ENCODE measurements at places on chromosomes 16 and 17.
A peak's percentile ranks its signal among the peaks of the same experiment; 100 is the strongest.

- DNase-seq = no peak
Measured at GRCh38 chr16:23317751-23318150, 15.6 kb downstream of the SCNN1B start.

- DNase-seq = no peak
Measured at GRCh38 chr17:48555258-48556228, 10.6 kb upstream of the HOXB2 start.

DNA sequence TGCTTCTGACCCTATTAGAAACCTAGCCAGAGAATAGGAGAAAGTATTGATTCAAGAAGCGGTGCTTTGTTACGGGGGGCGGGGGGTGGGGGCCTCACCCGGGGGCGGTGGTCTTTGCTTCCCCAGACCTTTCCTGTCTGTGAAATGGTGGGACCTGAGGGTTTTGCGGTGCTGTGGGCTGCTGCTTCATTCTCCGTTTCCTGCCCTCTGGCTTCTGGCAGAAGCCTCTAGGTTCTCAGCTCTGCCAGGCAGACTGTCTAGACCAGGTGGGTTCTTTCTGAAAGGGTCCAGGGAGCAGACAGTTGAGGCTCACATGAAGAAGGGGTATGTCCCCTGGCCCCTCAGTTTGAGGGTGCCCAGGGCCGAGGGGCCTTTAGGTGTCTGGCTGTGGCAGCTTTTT is 14.0 kb downstream of the GSE1 start:
- no peak for DNase-seq

DNA sequence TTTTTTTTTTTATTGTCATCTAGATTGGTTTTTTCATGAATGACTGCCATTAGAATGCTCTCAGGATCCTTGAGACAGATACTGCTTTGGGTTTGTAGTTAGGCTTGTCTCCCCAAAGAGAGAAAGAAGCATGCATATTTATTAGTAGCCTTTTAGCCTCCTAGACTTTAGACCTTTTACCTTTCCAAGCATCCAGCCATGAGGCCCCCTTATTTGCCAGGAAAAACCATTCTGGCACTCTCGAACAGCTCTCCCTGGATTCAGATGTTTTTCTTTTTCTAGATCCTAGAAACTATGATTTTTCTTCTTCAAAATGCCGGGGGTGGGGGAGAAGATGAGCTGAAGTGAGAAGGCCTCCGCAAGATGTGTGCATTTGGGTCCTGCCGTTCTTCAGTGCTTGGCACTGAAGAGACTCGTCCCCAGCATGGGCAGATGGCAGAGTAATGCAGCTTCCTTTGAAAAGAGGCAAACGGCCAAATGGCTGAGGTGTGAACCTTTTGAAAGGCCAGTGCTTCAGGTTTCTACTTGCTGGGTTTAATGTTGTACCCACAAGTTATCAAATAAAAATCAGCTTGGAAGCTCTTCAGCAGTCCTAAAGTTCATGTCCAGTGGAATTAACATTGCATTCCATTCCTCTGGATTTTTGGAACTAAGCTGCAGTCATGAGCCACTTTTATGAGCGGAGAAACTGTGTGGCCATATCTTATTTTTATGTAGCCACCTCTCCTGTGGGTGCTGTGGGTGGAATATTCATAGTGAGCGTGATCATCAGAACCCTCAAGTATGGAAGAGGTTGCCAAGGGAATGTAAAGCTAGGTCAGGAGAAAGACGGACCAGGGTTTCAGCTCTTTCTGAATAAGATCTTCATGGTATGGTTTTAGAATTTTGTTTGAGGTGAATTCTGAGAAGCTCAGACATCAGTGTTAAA is 7.2 kb downstream of the SOCS7 start:
- no peak for DNase-seq

GRCh38 chr17:28907709-28908475 is 5.0 kb upstream of the DHRS13 start:
- no peak for DNase-seq

DNA sequence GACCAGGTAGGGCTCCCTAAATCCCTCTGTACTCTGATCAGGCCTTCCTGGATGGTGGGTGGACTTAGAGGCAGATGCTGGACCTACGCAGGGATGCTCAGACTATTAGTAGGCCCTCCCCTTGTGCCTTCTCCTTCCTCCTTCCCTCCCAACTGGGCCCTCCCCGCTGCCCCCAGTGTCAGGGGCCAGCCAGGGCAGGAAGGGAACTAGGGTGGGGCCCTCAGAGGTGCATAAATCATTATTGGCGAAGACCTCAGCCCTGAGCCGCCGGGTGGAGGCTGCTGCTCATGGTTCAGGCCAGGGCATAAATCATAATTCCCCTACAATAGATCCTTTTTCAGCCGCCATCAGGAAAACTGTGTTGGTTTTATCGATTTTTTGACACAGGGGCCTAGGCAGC is 81.4 kb downstream of the MRM1 start:
- DNase-seq = no peak

DNA sequence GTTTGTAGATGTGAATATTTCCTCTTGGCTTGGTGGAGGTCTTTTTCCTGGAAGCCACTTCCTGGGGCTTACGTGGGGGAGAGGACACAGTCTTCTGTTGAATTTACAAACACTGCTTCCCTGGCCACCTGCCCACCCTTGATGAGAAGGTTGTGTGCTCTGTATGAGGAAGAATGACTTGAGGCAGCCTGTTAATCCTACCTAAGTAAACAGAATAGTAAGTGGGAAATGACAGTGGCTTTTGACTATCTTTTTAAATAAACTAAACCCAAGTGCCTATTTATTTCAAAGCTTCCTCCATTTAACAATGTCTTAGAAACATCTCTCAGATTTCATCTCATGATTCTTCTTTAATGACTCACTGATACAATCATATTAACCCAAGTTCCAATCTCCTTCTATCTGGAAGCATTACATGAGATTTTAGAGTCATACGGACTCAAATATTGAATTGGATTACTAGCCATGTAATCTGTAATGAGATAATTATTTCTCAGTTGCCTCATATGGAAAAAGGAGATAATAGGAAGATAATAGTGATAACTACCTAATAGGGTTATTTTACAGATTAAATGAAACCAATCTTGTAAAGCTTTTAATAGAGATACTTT is 96.6 kb upstream of the SMIM36 start:
- no peak for DNase-seq

GRCh38 chr17:28078341-28079229 is 36.1 kb downstream of the NLK start:
- no peak for DNase-seq

- DNase-seq = no peak
Measured at GRCh38 chr17:72714357-72714966, 378.0 kb downstream of the SLC39A11 start.

DNA sequence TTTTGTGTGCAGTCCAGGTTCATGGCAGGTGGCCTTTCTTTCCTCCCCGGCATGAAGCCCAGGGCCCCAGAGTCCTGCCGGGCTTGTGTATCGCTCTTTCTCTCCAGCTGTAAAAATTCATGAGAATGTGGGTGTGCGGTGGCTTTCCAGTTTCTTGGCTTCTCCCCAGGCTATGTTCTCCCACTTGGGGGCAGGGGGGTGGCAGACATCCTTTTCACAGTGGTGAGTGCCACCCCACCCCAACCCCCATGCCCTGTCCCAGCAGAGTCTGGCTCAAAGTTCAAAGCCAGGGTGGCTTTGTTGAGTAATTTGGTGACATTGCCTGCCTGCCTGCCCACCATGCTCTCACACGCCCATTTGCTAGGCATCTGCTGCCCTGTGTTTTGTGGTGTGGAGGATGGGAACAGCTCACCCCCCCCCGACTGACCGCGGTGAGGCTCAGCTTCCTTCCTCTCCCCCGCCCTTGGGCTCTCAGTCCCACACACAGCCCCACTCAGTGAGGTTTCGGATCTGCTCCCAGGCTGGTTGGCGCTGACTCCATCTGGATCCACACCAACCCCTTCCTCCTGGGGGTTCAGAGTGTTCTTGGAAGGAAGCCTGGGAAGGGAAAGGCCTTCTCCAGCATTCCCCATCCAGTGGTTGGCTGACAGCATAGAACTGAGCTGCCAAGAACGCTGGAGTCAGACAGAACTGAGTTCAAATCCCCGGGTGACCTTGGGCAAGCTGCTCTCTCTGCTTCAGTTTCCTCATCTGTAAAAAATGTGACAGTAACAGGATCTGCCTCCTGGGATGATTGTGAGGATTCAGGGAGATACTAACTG is 36.0 kb downstream of the CHD9 start:
- no peak for DNase-seq

GRCh38 chr16:10539236-10539635 is 41.2 kb downstream of the EMP2 start:
- DNase-seq = no peak

- no peak for DNase-seq
Measured at GRCh38 chr16:35744726-35745125, 2285.3 kb downstream of the TP53TG3F start.

GRCh38 chr17:64109400-64109799 is 20.5 kb downstream of the ERN1 start:
- DNase-seq = no peak

GRCh38 chr17:42852351-42852750 is 1.4 kb downstream of the AOC3 start:
- DNase-seq = no peak

- peak; percentile 26 for DNase-seq
Measured at GRCh38 chr17:44911133-44912001, 3.9 kb downstream of the GFAP start.

DNA sequence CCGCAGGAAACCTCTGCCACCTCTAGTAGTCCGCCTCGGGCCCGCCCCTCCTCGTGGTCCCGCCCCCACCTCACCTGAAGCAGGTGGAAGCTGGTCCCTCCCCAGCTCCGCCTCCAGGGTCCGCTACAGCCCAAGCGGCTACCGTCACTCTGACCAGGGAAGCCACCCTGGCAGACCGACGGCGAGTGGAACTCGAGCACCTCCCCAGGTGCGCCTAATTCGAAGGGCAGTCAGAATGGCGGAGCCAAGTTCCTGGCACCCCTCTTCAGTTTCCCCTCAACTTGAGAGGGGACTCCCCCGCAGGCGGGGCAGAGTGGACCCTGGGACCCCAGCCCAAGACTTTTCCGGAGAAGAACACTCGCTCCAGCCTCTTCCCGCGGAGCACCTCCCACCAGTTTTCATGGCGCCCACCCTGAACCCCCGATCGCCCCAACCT is 507 bp downstream of the FHOD1 start:
- no peak for DNase-seq

- DNase-seq = no peak
Measured at GRCh38 chr16:84595052-84595481, 22.8 kb downstream of the COTL1 start.

DNA sequence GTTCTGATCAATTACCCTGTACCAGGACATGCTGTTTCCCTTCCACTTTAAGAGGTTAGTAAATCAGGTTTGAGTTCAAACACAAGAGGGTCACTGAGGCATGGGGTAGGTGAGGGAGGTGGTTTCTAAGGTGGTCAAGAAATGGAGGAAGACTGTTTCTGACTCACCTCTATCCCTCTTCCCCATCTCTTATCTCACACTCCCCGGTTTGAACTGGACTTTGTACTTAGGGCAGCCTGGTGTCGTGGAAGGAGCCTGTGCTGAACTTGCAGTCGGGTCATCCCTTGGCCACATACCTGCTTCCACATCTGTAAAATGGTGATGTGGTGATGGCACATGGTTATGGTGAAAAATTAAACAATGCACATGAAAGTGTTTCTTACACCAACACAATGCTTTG is 17.2 kb upstream of the TMEM98 start:
- DNase-seq = no peak

DNA sequence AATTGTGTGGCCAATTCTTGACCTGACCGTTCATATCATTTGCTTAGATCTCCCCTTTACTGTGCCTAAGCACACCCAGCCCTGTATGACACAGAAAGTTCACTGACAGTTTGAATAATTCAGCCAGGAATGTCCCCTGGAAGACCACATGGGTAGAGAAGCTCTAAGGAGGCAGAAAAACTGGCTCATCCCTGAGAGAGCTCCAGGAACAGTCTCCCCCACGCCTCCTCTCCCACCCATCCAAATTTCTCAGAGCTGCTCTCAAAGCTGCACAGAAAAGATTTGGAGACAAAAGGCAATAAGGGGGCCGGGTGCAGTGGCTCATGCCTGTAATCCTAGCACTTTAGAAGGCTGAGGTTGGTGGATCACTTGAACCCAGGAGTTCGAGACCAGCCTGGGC is 11.2 kb downstream of the PRAC1 start:
- DNase-seq = no peak

- DNase-seq = no peak
Measured at GRCh38 chr16:31177136-31177535, 2.8 kb upstream of the FUS start.

- peak; percentile 8 for DNase-seq
Measured at GRCh38 chr17:46044286-46044928, 45.4 kb downstream of the STH start.

GRCh38 chr17:5971969-5972368 is 98.2 kb upstream of the WSCD1 start:
- DNase-seq = no peak

GRCh38 chr16:17295948-17296347 is 174.8 kb downstream of the XYLT1 start:
- DNase-seq = no peak

DNA sequence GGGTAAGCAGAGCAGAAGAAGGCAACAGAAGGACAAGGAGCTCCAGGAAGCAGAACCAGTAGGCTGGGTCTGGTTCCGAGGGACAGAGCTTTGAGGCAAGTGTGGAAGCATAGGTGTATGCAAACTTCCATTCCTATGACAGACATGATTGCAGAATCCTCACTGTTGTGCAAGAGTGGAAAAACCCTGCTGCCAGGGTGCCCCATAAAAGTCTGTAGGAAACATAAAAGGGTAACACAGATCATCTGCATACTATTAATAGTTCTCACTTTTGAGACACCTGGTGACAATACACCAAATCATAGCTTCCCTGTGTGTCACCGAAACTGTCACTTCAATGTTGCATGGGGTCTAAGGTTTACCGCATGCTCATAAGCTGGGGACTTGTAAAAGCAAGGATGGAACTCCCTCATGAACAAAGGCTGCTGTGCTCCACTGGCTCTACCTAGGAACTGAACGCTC is 39.7 kb downstream of the ARHGAP17 start:
- no peak for DNase-seq

DNA sequence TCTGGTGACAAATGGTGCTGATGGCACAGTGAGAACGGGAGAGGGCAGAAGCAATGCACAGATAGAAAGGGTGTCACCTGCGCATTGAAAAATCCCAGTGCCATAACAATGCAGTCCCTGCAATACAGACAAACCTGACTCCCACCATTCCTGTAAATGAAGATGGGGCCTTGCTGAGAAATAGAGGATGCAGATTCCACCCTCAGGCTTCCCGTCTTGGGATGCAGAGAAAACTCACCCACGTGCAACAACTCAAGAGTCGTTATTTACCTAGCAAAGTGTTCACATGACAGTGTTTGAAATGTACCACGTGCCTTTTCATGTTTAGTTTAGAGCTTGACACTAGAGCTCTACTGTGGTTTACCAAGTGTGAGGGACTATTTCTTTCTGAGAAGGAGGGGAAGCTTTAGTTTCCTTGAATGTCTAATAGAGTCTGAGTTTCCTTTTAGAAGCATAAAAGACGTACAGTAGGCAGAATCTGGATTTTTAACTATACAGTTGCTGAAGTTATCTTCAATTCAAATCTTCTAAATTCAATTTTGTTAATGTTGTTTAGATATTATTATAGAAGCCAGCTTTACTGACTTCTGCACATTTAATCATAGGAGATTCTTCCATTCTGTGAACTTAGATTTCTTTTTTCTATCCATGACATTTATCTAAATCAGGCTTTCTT is 35.6 kb downstream of the WWOX start:
- DNase-seq = no peak
